ENCODE measurements at places on chromosomes 4 and X. TPM values are rescaled to one million over a fixed set of nuclear protein-coding genes. Genes with fewer than 3 reads are reported as not detected.

CLIC2 gene
- total RNA-seq, result 0.07 TPM

PRKX gene
- 37.4 TPM for total RNA-seq

PRR32 gene
- not detected for total RNA-seq

ARHGAP36 gene
- not detected for total RNA-seq

SMIM10 gene
- total RNA-seq, result not detected

LDB2 gene
- total RNA-seq, result not detected

TLR7 gene
- not detected for total RNA-seq

GAB3 gene
- 0.90 TPM for total RNA-seq

FAM114A1 gene
- 39.7 TPM for total RNA-seq

UGT2B17 gene
- total RNA-seq, result not detected

BCOR gene
- total RNA-seq, result 29.3 TPM

TEX13C gene
- not detected for total RNA-seq

CYLC1 gene
- total RNA-seq, result not detected

MAGEA1 gene
- 0.11 TPM for total RNA-seq

ADAM29 gene
- total RNA-seq, result not detected

LETM1 gene
- 30.1 TPM for total RNA-seq

MND1 gene
- total RNA-seq, result 18.7 TPM

POU4F2 gene
- total RNA-seq, result not detected

PGRMC2 gene
- 87.2 TPM for total RNA-seq

STOX2 gene
- total RNA-seq, result 3.1 TPM

GAGE12H gene
- total RNA-seq, result not detected

NDNF gene
- total RNA-seq, result not detected

MAGED2 gene
- 80.0 TPM for total RNA-seq

STAP1 gene
- total RNA-seq, result not detected

ZNF157 gene
- not detected for total RNA-seq

HERC5 gene
- 4.3 TPM for total RNA-seq

AWAT2 gene
- total RNA-seq, result not detected

ESX1 gene
- total RNA-seq, result 0.06 TPM

MTNR1A gene
- 0.88 TPM for total RNA-seq

HSFX4 gene
- not detected for total RNA-seq

SLITRK4 gene
- not detected for total RNA-seq

TXK gene
- 0.14 TPM for total RNA-seq

PAGE4 gene
- not detected for total RNA-seq

CPXCR1 gene
- not detected for total RNA-seq

PAGE2B gene
- not detected for total RNA-seq

DCAF12L1 gene
- not detected for total RNA-seq

FGF13 gene
- total RNA-seq, result not detected

EMCN gene
- total RNA-seq, result not detected

SCLT1 gene
- total RNA-seq, result 4.9 TPM

Measured in A549 treated with dexamethasone at 1 μM for 4 hours (cell line).